ENCODE measurements at places on chromosomes 6 and 20. TPM values are rescaled to one million over a fixed set of nuclear protein-coding genes. Genes with fewer than 3 reads are reported as not detected.

DNA sequence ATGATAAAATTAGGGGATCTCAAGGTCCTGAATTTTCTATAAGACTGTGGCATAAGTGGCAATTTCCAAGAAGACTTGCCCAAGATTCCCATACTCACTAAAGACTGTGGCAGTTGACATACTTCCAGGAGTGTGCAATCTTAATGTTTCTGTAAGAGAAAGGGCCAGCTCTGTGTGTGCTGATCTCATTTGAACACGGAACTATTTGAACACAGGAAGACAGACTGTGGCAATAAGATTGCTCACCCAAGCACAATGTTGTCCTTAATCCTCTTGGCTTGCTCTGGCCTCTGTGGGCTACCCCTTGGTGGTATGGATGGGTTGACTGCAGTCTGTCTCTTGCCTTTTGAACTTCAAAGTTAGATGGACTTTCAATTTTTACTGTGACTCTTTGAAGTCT, 151.4 kb downstream of the PHF3 start:
- no peak for DNase-seq

- no peak for DNase-seq
These were observed 2.1 kb downstream of the MAP3K7 start for GRCh38 chr6:90584636-90585255.

- DNase-seq = no peak
These were observed 75.5 kb downstream of the ANKS1A start for GRCh38 chr6:34964564-34964963.

DNA sequence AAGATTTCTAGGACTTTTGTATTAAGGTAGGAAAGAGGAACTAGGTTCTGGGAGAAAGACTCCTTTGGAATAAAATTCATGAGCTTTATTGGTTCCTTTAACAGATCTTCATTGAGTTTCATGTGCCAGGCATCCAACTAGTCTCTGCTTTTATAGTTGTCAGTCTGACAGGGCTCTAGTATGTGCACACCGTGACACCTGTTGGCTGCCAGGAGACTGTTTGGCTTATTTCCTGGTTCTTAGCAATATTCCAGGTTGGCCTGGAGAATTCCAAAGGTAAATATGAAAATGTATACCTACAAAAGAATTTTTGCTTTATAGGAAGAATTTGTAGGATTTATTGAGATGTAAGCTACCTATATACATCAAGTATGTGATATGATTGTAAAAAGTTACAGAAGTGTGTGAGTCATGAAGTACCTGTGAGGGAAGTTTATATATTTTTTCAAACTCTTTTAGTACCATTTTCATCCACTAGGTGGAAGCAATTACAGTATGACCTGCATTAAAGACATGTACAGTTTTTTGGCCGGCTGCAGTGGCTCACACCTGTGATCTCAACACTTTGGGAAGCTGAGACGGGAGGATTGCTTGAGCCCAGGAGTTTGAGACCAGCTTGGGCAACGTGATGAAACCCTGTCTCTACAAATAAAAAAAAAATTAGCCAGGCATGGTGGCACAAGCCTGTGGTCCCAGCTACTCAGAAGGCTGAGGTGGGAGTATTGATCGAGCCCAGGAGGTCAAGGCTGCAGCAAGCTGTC, 35.2 kb downstream of the NDUFAF5 start:
- no peak for DNase-seq

- peak; percentile 25 for DNase-seq
These were observed 972 bp downstream of the RNF8 start for GRCh38 chr6:37354526-37355384.

GRCh38 chr6:7196019-7196402, 88.2 kb downstream of the RREB1 start:
- no peak for DNase-seq

- DNase-seq = no peak
These were observed 10.1 kb downstream of the PHF10 start for GRCh38 chr6:169714178-169714577.

DNA sequence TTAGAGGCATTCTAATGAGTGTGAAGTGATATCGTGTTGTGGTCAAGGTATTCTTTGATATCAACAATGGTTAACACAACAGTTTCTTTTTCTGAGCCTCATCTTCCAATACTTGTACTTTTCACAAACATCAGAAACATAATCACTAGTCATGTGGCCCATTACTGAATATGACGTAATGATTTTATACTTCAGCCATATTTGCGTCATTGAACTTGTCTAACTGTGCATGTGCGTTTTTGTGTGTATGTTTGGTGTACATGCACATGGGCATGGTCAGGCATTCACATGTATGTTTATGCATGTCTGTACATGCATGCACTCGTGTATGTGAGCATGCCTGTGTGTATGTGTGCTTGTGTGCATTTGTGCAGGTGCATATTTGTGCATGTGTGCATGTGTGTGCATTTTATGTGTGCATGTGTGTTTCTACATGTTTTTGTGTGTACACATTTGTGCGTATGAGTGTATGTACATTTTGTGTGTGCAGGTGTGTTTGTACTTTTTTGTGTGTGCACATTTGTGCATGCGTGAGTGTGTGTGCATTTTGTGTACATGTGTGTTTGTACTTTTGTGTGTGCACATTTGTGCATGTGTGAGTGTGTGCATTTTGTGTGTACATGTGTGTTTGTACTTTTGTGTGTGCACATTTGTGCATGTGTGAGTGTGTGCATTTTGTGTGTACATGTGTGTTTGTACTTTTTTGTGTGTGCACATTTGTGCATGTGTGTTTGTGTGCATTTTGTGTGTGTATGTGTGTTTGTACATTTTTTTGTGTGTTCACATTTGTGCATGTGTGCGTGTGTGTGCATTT, 29.4 kb downstream of the PRR18 start:
- no peak for DNase-seq

DNA sequence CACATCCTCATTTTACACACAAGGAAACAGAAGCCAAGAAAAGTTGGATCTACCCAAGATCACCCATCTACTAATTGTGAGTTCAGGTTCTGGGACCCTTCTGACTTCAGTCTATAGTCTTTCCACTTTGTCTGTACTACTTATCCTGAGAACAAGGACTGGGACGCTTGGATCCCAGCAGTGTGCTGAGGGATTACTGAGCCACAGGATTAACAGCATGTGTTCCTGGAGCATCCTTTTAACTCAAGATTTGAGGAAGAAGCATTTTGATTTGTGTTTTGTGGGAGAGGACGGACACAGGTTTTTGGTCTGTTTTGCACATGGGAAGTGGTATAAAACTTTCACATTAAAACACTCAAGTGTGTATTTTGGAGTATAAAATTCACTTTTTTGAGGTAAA, 4.4 kb downstream of the ENPP4 start:
- no peak for DNase-seq

PDYN gene
- total RNA-seq = not detected

TRIM31 gene
- total RNA-seq = not detected

RAET1G gene
- 3.6 TPM for total RNA-seq

OR12D1 gene
- total RNA-seq = not detected

GATA5 gene
- total RNA-seq = 3.7 TPM

CLDN20 gene
- total RNA-seq = not detected

CHRNA4 gene
- total RNA-seq = not detected

TREM1 gene
- 9.8 TPM for total RNA-seq

TMEM244 gene
- total RNA-seq = not detected

PM20D2 gene
- 7.1 TPM for total RNA-seq

All from omental fat pad (tissue), 4 donors.